ENCODE measurements at places on chromosomes 7 and 10.

- DNase-seq: no peak
These were observed 42.6 kb downstream of the RSBN1L start for GRCh38 chr7:77738871-77739270.

DNA sequence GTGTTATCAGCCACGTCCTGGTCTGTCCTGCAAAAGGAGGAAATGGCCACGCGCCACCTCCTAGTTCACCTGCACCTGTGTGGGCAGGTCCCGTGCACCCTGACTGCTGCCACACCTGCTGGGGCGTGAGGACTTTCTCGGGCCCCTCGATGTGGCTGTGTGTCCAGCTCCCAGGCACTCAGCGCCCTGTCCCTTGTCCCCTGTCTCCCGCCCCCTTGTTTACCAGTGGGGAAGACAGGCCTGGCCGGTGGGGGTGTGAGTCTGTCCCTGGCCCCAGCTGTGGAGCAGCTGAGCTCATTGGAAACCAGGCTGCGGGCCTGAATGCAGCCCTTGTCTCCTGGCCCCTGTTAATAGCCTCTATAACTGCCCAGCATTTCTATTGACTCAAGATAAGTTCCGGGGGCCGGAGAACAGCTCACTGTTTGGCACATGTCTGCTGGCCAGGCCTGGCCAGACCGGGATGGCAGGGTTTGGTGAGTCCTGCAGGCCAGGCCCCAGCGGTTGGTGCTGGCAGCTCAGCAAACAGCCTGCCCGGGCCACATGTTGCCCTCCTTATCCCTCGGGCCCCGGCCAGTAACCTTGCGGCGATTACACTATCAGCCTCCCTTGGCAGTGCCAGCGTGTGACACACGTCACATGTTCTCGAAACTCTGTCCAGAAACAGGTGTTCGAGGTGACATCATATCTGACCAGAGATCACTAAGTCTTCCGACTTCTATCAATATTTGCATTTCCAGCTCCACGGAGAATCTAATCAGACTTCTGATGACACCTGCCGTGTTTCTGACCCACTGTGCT, 52.1 kb downstream of the FOXL3 start:
- DNase-seq: no peak

- no peak for DNase-seq
These were observed 30.5 kb upstream of the SLC18A3 start for GRCh38 chr10:49579621-49580020.

DNA sequence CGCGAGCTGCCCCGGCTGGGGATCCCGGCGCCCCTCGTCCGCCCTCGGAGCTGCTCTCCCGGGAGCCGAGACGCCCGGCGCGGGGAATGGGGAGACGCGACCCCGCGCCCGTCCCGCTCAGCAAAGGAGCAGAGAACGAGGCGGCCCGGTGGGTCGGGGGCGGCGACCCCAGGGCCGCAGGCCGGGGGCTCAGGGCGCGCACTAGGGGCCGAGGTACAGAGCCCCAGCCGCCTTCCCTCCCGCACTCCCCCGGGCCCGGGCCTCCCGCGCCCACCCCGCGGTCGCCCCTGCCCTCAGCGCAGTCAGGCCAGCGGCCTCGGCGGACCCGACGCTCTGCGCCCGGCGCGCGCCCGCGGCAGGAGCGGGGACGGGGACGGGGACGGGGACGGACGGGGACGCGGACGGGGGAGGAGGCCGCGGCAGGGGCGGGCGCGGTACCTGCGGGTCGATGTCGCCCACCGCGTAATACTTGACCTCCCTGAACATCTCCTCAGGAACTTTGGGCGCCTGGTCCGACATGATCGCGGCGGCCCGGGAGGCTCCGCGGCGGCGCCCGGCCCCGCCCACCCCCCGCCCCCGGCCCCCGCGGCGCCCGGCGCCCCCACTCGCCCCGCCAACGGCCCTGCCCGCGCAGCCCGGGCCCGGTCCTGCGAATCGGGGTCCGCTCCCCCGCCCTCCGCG, 373 bp downstream of the PAXIP1 start:
- DNase-seq: peak; percentile 51

- no peak for DNase-seq
These were observed 29.5 kb downstream of the GPER1 start for GRCh38 chr7:1117321-1117928.

DNA sequence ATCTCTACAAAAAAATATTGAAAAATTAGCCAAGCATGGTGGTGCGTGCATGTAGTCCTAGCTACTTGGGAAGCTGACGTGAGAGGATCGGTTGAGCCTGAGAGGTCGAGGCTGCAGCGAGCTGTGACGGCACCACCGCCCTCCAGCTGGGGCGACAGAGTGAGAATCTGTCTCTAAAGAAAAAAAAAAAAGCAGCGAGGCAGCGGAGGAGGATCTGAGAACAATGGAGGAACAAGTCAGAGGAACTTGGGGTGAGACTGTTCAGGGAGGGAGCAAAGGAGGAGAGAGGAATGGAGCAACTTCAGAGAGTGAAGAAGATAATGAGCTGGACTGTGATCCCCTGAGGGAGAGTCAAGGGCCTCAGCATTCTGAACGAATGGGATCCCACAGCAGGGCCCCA, 85.4 kb downstream of the MKX start:
- DNase-seq: no peak

GRCh38 chr10:49615721-49616120, 1.9 kb downstream of the CHAT start:
- no peak for DNase-seq

- no peak for DNase-seq
These were observed 222.0 kb upstream of the C7orf33 start for GRCh38 chr7:148368562-148368961.

- peak; percentile 69 for DNase-seq
These were observed 8.4 kb downstream of the TCF7L2 start for GRCh38 chr10:112958275-112958995.

DNA sequence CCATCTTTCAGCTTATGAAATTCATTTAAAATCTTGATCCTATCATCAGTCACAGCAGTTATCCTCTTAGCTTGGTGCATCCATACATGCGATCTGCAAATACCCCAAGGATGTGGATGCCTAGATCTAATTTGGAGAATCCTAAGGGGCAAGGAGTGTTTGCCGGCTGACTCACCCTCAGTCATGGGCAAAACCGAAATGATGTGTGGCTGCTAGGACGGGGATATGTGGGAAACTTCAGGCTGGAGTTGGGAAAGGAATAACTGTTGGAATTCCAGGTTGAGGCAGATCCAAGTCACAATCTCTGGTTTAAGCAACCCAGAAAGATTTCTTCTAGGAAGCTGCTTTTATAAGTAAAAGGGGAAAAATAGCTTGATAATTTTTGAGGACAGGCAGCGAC, 19.7 kb upstream of the GOT1 start:
- no peak for DNase-seq

- DNase-seq: no peak
These were observed 268.8 kb upstream of the LRGUK start for GRCh38 chr7:133858311-133858710.

- no peak for DNase-seq
These were observed 81.4 kb upstream of the CAPZA2 start for GRCh38 chr7:116780966-116781365.

- no peak for DNase-seq
These were observed 122.3 kb downstream of the VIPR2 start for GRCh38 chr7:159022238-159022993.

- DNase-seq: peak; percentile 30
These were observed 194.4 kb upstream of the IMMP2L start for GRCh38 chr7:111756687-111757178.

GRCh38 chr10:35335133-35336083, 901 bp upstream of the CCNY start:
- no peak for DNase-seq

DNA sequence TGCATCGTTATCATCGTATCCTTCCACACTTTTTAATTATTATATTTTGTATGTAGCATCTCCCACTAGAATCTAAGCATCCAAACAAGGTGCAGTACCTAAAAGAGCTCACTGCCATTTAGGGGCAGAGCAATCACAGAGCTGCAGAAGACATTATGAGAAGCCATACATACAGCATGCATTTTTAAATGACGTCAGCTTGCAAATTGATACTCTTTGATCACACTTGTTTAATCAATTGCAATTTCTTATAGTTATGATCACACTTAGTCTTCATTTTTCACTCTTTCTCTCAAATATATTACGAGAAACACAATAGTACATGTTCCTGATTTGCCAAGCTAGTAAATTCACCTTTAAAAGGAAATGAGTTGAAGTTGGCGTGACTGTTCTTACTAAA, 753.3 kb upstream of the LRRN3 start:
- DNase-seq: no peak

- no peak for DNase-seq
These were observed 102.0 kb downstream of the STRA8 start for GRCh38 chr7:135335628-135336139.

DNA sequence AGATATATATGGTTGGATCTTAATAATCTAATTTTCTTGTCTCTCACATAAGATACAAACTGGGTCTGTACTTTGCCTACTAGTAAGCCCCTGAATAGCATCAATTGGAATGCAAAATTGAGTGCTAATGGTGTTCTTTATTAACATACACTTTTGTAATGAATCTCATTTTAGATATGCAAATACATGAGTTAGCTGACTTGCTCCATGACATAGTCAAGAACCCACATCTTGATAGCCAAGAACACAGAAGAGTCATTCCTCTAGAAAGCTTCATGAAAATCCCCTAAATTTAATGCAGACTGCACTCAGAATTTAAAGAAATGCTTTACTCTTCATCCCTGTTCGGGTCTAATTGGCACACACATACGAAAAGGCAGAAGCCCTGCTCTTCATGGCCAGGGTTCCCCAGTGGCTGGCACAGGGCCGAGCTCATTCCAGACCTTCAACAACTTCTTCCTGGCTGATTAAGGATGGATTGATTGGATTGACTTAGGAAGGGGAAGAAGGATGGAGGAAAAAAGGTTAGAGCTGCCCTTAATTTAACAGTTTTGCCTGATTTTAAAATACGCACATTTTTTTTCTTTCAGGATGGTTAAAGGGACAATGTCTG, 431.1 kb upstream of the KLF6 start:
- DNase-seq: no peak

GRCh38 chr7:4266270-4267040, 415.6 kb upstream of the FOXK1 start:
- no peak for DNase-seq

GRCh38 chr10:49327036-49327813, 28.3 kb downstream of the C10orf71 start:
- no peak for DNase-seq

GRCh38 chr10:97483921-97484320, 14.3 kb downstream of the MMS19 start:
- peak; percentile 20 for DNase-seq

DNA sequence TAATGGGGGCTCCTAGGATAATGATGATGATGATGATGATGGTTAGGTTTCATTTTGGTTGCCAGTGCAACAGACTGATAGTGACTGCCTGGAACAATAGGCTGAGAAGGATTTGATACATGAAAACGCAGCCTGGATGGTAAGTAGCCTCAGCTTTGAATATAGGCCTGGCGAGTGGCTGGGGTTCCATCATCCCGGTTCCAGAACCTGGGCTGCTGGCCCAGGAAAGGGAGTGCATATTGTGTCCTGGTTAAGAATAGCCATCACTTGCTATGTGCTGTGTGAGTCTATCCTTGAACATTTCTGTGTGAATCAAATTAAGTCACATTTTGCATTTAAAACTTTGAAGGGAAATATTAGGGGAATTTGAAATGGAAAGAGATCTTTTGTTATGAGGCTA, 62.7 kb downstream of the SHH start:
- DNase-seq: no peak

DNA sequence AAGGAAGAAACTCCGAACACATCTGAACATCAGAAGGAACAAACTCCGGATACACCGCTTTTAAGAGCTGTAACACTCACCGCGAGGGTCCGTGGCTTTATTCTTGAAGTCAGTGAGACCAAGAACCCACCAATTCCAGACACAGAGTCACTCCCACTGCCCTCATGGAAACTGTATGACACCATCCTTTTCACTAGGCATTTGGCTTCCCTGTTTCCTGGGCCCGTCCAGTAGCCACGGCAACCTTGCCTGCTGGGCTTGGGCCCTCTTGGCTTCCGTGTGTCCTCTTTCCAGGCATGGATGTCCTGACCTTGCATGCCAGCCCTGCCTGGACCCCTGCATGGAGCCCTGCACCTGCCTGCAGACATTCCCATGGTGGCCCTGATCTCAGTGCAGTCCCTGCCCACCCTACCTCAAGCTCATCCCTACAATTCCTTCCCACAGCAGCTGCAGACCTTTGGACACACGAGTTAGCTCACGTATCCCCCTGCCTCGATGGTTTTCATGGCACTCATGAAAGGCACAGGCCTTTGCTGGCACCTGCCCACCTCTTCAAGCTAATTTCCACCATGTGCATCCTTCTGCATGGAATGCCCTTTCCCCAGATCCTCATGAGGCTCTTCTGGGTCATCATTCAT, 6.7 kb downstream of the SH2D4B start:
- DNase-seq: no peak

- DNase-seq: peak; percentile 19
These were observed 38.5 kb downstream of the CRTAC1 start for GRCh38 chr10:97991871-97992270.

GRCh38 chr7:71780282-71780681, 631.9 kb downstream of the CALN1 start:
- DNase-seq: no peak

- no peak for DNase-seq
These were observed 29.4 kb downstream of the SFXN4 start for GRCh38 chr10:119136084-119136483.

- DNase-seq: no peak
These were observed 59.2 kb upstream of the AGBL3 start for GRCh38 chr7:134927076-134927475.

- DNase-seq: no peak
These were observed 52.0 kb downstream of the ABCC2 start for GRCh38 chr10:99834410-99834809.

- no peak for DNase-seq
These were observed 174.9 kb downstream of the LRMDA start for GRCh38 chr10:75606203-75606779.

GRCh38 chr10:77405771-77406241, 231.8 kb downstream of the KCNMA1 start:
- no peak for DNase-seq

DNA sequence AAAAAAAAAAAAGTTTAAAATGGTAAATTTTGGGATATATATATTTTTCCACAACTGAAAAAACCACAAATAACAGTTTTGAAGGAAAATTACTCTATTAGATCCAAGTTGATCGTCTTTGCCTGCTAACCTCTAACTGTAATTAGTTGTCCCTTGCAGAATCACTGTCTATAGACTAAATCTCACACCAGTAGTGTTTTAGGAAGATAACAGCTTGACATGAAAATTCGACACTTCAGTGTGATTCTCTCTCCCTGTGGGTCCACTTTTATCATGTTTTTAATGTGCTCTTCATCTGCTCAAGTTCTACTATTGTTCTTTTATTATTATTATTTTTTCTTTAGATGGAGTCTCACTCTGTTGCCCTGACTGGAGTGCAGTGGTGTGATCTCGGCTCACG, 24.5 kb upstream of the ARHGAP21 start:
- no peak for DNase-seq

GRCh38 chr10:80493522-80494051, 39.5 kb downstream of the TSPAN14 start:
- no peak for DNase-seq

DNA sequence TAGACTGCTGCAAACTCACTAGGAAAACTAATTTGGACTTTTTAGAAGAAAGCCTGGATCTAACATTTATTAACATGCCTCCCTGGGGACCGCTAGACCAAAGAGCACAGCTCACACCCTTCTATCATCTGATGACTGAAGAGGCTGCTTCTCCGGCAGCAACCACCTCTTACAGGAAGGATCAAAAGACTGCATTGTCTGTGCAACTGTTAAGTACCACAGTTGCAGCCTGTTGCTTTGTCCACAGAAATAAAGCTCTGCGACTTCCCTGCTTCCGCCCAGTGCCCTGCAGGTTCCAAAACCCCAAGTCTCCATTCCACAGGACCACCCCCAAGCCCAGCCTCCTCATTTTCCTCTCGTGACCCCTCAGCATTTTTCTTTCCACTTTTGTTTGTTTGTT, 14.0 kb upstream of the PODXL start:
- no peak for DNase-seq

All from hindlimb muscle (tissue), 1 donor.